ENCODE measurements at places on chromosomes 3 and 15.

DNA sequence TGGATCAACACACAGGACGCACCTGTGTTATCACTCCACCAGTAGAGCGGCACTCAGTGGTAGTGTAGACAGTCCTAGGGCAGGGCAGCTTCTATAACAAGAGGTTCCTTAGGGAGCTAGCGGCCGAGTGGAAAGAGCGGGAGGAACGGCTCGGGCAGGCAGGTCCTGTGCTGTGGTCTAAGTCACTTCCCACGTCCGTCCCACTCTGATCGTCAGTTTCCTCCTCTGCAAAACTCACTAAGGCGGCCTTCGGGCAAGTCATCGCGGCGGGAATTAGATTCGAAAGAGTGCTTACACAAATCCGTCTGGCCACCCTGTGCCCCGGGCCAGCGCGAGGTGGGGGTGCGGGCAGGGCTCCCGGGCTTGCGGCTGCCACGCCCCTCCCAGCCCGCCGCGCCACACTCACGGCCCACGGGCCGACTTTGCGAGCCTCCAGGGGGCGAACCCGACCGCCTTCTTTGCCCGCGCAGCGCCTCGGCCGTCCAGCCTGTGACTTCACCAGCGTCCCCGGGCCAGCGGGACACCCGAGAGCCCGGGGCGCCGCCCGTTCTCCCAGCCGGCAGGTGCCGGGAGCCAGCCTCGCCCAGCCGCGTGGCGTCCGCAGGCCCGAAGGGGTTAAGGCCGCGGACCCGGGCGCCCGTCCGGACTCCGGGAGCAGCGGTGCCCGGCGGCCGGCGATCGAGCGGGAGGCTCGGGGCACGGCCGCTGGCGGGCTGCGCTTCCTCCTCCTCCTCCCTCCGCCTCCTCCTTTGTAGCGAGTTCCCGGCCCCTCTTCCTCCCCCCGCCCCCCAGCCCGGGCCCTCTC, 416 bp upstream of the CORO2B start:
- peak; percentile 30 for DNase-seq
- H3K36me3 ChIP-seq = no peaks in the 10 kb centered on the region
- peaks cover 10% of the 10 kb centered on the region for H3K4me1 ChIP-seq

DNA sequence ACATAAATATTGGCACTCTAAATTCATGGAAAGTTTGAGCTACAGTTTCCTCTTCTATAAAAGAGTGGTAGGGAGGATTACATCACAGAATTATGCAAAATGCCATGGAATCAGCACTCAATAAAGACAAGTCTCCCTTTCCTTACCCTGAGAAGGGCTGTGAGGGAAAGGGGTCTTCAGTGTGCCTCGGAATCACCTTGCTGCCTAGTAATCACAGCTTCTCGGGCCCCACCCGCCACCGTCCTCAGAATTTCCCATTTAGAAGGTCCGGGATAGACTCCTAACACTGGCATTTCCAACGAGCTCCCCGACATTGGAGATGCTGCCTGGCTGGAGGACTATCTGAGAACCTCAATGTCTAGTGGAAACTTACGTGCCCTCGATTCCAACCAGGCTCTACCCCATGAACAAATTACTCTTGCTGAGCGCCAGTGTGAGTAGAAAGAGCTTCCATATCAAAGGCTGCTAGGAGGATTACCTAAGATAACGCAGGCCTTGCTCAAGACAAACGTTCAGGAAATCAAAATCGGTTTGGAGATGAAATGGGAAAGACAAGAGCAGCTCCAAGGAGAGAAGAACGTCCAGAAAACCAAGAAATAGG, 92.1 kb upstream of the CHD2 start:
- no peaks in the 10 kb centered on the region for H3K27me3 ChIP-seq
- H3K36me3 ChIP-seq = peaks cover 8% of the 10 kb centered on the region
- peak overlapping the region; percentile 96 for H3K27ac ChIP-seq
- peaks cover 45% of the 10 kb centered on the region for H3K4me1 ChIP-seq
- DNase-seq = no peak
- H3K4me3 ChIP-seq = peak overlapping the region; percentile 81

GRCh38 chr3:89145995-89146394, 38.6 kb downstream of the EPHA3 start:
- no peaks in the 10 kb centered on the region for H3K36me3 ChIP-seq
- H3K27me3 ChIP-seq = no peaks in the 10 kb centered on the region
- no peaks in the 10 kb centered on the region for H3K4me1 ChIP-seq
- H3K4me3 ChIP-seq = no peak overlapping the region
- H3K27ac ChIP-seq = no peak overlapping the region
- DNase-seq = no peak

DNA sequence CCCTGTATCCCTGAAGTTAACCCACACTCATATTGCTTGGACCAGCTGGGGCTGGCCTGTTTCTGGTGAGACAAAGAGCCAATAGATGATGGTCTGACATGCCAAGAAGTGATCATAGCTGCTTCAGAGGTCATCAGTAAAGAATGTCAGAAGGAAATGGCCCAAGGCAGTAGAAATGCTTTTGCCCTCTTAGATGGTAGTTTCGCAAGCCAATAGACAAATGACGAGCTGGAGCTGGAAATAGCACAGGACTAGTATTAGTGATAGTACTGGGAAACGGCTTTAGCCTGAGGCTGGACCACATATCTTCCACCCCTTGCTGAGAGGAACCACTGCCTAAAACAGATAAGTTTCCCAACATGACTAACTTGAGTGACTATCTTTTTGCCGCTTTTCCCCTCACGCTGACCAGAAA, 176.1 kb upstream of the THBS1 start:
- H3K27me3 ChIP-seq = peaks cover 25% of the 10 kb centered on the region
- no peak for DNase-seq
- no peaks in the 10 kb centered on the region for H3K4me1 ChIP-seq
- no peaks in the 10 kb centered on the region for H3K36me3 ChIP-seq
- no peak overlapping the region for H3K27ac ChIP-seq

GRCh38 chr3:108085370-108085769, 5.5 kb downstream of the CD47 start:
- DNase-seq = no peak
- no peak overlapping the region for H3K4me3 ChIP-seq
- H3K27ac ChIP-seq = no peak overlapping the region
- H3K4me1 ChIP-seq = peaks cover 20% of the 10 kb centered on the region

DNA sequence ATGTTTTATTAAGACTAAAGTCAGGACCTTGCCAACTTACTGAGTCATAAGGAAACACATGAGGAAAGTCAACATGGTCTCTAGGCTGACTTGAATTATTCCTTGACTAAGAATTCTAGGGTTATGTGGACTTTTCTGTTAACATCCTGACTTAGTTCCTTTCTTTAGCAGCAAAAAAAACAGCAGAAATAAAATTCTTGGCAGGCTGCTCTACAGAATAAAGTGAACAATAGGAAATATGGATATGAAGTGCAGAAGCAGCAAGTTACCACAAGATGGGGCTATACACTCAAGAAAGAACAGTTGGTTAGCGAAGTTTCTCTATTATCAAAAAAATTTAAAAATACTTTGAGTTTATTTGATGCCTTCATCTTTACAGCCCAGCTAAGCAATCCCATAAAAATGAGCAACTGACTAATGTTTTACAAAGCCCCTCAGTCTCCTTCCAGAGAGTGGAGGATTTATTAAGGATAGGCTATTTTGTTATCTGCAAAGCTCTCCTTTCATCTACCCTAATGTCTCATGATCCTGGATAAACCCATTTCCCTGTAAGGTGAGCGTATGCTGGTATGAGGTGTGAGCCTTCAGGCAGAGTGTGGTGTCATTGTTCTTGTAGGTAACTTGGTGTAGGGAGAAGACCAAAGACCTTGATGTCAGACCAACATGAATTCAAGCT, 23.1 kb upstream of the MCCC1 start:
- DNase-seq = no peak
- H3K27me3 ChIP-seq = peaks cover 2% of the 10 kb centered on the region
- no peak overlapping the region for H3K4me3 ChIP-seq
- peaks cover 5% of the 10 kb centered on the region for H3K4me1 ChIP-seq
- H3K36me3 ChIP-seq = peaks cover 10% of the 10 kb centered on the region

Data from activated CD8-positive, alpha-beta T cell treated with anti-CD3 and anti-CD28 coated beads, Interleukin-2, amount 10 ng/mL, durations not matched to agents 7 days and 5 days (primary cell).